Cardiac fibroblast (primary cell): ENCODE measurements at places on chromosomes 4 and X.

GRCh38 chr4:180994722-180995121 is 1248.5 kb upstream of the TENM3 start:
- DNase-seq: no peak

DNA sequence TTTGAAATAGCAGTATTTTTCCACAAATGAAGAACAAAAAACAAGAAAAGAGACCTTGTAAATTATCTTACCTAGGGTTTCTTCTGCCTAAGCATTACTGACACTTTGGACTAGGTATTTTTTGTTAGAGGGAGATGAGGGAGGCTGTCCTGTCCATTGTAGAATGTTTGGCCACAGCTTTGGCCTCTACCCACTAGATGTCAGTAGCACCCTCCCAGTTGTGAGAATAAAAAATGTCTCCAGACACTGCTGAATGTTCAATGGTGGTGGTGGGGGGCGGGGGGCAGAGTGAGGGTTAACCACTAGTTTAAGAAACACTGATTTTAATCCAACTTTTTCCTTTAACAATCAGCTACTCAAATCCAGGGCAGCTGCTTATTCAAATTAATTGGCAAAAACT is 25.8 kb downstream of the OTUD4 start:
- peak; percentile 59 for DNase-seq

DNA sequence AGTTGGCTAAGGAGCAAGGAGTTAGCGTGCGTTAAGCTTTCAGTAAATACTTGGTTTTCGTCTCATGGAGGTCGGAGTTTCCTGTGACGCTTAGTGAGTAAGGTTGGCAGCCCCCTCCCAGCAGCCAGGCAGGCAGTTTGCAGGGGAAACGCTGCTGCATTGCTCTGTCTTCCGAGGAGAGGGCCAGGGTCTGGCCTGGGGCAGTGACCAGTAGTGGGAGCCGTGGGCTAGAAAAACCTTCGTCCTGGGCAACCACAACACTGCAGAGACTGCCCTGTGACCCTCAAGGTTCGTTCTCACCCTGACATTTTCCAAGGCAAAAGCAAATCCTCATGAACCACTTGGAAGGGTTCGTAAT is 432 bp downstream of the TMEM175 start:
- DNase-seq: no peak

DNA sequence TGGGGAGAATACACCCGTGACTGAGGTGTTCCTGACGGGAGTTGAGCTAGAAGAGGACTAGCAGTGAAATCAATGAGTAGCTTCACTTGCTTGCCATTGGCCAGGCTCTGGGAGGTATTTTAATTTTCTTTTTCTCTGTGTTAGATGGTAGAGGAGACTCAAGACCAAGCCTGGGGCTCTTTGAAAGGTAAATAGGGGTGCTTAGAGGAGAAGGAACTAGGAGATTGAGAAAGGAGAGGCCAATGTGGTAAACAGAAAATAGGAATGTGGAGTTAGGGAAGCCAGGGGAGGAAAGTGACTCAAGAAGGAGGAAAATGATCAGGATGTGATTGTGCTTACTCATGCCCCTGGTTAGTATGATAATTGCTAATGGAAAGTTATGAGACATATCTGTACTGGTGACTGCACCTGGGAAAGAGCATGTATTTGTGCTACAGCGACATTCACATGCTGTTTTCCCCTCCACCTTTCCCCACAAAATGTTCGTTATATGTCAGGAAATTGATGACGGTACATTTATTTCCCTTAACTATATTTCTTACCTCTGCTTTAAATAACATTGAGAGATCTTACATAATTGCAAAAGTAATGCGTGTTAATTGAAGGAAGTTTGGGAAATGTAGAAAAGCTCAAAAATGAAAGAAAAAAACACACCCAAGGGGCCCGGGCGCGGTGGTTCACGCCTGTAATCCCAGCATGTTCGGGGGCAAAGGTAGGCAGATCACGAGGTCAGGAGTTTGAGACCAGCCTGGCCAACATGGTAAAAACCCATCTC is 16.9 kb upstream of the LRBA start:
- DNase-seq: peak; percentile 39

- no peak for DNase-seq
Observed at GRCh38 chrX:2545144-2545543, 44.4 kb upstream of the DHRSX start.

DNA sequence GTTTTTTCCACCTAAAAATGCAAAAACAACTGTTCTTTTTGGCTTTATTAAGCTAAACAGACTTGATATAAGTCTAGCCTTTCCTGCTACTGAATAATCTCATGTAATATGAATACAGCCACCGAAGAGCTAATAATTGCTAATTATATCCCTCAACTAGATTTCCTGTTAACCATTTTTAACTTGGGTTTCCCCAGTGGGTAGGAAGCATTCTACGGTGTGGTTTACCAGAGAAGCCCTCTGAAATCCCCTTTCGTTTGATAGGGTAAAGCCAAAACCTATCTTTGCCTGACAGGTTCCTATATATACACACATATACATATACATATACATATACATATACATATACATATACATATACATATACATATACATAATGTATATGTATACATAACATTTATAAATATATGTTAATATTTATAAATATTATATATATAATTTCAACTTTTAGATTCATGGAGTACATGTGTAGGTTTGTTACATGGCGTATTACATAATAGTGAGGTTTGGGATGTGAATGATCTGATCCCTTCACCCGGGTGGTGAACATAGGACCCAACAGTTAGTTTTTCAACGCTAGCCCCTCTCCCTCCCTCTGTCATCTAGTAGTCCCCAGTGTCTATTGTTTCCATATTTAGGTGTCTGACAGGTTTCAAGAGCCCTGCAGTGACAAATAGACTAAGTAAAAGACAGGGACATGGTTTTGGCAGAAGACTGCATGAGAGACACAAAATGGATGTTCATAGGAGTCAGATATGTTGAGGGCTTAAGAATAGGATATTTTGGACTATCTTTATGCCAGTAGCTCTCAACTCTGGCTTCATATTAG is 62.4 kb downstream of the ATXN3L start:
- no peak for DNase-seq

GRCh38 chr4:90234916-90235547 is 107.8 kb downstream of the CCSER1 start:
- DNase-seq: no peak

DNA sequence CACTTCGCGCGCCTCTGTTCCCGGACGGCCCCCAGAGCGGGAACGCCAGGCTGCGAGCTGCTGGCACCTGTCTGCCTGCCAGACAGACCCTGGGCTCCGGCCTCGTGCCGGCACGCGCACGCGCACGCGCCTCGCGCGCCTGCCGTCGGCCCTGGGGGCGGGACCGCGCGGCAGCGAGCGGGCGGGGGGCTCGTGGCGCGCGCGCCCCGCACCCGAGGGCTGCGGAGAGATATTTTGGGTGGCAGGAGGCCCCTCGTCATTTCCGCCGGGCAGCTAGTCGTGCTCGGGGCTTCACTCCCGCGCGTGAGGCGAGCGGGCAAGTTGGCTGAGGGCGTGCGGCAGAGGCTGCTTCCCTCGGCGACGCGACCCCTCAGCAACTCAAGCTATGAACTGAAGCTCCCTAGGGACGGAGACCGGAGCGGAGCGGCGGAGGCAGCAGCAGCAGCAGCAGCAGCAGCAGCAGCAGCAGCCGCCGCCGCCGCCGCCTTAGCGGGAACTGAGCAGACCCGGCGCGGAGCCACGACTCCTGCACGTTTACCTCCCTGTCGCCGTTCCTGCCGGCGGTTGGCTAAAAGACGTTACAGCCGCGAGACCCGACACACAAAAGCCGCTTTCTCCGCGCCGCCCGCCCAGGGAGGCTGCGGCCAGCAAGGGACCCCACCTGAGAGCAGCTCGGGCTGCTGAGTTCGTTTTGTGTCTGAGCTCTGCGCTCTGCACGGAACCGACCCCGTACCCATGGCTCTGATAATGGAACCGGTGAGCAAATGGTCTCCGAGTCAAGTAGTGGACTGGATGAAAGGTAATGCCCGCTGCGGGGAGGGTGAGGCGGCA is at the start of gene CNKSR2:
CNKSR2 (plus strand) TSS at position 256 of the 831 bp plus-strand sequence; CDS start at position 736, 480 bp downstream.
- peak; percentile 6 for DNase-seq

DNA sequence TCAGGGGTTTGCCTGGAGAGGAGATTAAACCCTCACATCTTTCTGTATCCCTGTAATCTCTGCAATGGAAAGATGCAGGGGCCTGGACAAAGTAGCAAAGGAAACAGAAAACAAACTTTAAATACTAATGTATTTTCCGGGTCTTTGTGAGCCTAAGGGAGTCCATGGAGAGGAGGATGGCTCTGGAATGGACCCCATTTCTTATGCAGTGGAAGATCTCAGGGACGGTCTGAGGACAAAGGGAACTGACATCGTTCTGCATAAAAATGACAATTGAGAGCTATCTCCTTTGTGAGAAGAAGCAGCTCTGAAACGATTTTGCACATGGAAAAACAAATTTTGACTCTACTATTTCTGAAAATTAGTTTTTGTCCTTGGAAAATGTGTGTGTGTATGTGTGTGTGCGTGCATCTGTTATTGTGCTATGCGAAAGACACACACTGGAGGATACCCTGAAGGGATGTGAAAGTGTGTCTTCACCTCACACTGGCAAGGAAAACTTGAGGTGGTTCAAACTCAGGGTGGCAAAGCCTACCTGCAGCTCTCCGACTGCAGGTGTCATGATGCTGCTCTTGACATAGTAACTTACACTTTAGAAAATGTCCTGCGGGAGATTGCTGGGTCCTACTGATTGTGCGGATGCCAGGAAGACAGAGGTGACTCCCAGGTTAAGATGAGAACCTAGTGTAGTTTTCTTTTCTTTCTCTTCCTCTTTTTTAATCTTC is 126.4 kb upstream of the JADE1 start:
- DNase-seq: no peak

GRCh38 chr4:28639747-28640146 is 1779.1 kb downstream of the STIM2 start:
- no peak for DNase-seq

GRCh38 chr4:112245383-112245782 is 13.8 kb downstream of the AP1AR start:
- no peak for DNase-seq

DNA sequence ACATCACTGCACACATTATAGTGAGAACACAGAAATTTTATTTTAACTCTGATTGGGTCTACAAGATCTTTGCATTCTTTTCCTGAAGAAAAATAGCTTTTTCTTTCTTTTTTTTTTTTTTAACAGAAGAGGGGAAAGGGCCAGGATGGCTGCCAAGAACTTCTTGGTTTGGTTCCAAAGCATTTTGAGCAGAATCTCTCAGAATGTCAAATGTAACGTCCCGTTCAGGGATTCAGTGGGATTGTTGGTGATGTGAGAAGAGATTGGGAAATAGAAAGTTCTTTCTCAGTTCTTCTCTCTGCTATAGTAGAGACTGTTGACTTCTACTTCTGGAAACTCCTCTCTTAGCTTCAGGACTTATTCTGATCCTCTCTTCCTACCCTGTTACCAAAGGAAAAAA is 70.9 kb upstream of the CBR4 start:
- peak; percentile 76 for DNase-seq

- peak; percentile 52 for DNase-seq
Observed at GRCh38 chr4:1194010-1194900, 21.9 kb upstream of the SPON2 start.

GRCh38 chrX:139429913-139430312 is 100.6 kb upstream of the F9 start:
- DNase-seq: no peak

- no peak for DNase-seq
Observed at GRCh38 chr4:26854701-26855100, 5.9 kb upstream of the STIM2 start.

GRCh38 chrX:38513112-38513742 is 48.1 kb upstream of the TSPAN7 start:
- no peak for DNase-seq

GRCh38 chrX:68288127-68288526 is 145.2 kb downstream of the OPHN1 start:
- DNase-seq: no peak

DNA sequence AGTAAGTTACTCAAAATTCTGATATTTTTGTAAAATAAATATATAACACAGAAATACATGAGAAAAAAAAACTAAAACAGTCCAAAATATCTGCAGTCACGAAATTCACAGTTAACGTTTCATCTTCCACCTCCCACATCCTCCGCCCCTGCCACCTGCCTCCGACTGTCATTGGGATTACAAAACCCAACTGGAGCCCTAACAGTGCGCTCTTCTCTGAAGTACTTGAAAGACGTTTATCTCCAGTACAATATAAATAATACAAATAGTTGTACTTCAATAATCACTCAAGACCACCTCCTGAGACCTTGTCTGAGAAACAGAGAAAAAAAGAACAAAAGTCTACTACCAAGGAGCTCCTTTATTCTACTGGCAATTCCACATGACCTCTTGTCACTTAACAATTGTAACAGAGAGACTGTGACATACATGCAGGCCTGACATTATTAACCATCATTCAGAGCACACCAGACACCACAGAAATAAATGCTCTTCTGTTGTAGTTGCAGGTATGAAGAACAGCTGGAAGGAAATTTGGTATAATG is 280.6 kb downstream of the PPP3CA start:
- no peak for DNase-seq

DNA sequence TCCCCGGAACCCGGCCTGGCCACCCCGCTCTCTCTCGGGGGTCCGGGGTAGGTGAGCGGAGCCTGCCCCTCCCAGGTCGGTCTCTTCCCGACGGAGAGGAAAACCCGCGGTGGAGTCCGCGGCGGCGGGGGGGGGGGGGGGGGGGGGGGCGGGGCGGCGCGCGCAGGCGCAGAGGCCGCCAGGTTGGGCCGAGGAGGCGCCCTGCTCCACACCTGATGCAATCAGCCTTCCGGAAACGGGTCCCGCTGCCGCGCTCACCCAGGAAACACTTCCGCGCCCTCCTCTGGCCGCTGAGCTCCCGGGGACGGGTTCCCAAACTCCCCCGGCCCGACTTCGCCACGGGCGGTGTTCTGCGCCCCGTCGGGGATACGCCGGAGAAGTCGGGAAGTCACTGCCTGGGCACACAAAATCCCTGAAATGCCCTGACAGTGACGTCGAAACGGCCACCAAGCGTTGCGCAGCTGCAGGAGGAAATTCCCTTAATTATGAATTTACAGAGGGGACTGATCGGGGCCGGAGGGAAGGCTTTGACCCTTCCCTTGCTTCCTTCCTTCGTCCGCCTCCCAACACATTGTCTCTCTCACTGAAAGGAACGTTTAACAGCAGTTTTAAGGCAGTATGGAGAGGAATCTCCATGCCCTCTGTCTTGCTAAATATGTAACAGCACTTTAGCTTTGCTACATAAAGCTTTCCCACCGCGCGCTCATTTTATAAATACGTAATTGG is 2.1 kb upstream of the APBB2 start:
- peak; percentile 72 for DNase-seq

DNA sequence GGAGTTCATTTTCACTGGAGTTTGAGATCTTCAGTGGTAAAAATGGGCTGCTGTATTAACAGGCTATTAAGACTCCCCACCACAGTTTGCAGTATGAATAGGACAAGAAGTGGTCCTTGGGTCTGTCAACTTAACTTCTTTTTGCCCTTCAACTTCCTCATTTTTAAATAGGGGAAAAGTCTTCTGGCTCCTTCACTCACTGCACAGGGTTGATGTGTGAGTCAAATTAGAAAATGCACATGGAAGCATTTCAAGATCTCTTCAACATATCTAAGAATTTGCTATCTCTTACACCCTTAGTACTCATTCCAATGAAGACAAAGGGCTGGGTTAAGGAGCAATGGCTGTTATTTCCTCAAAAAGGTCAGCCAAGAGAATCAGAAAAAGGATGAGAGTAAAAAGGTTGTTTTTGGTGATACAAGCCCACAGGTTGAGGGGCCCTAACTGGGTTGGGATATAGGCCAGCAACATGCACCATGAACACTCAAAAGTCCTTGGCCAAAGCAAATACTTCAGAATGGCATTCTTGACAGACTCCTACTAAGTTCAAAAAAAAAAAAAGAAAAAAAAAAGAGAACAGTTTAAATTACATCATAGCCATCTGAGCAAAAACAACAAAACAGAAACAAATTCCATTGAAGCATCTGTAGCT is 13.4 kb downstream of the PDE5A start:
- no peak for DNase-seq
